ENCODE measurements at places on chromosomes 6 and 20. TPM values are rescaled to one million over a fixed set of nuclear protein-coding genes. Genes with fewer than 3 reads are reported as not detected.

GRCh38 chr20:1381753-1382591, 10.9 kb downstream of the FKBP1A start:
- peak overlapping the region; percentile 9 for H3K27ac ChIP-seq
- no peak for DNase-seq
- H3K4me3 ChIP-seq: no peak overlapping the region
- H3K36me3 ChIP-seq: peaks cover 7% of the 10 kb centered on the region

GRCh38 chr20:23050076-23050838, 785 bp upstream of the THBD start:
- peaks cover 16% of the 10 kb centered on the region for H3K4me1 ChIP-seq
- no peak for DNase-seq
- H3K36me3 ChIP-seq: no peaks in the 10 kb centered on the region
- H3K27ac ChIP-seq: peak overlapping the region; percentile 69
- no peaks in the 10 kb centered on the region for H3K27me3 ChIP-seq
- peak overlapping the region; percentile 62 for H3K4me3 ChIP-seq

DNA sequence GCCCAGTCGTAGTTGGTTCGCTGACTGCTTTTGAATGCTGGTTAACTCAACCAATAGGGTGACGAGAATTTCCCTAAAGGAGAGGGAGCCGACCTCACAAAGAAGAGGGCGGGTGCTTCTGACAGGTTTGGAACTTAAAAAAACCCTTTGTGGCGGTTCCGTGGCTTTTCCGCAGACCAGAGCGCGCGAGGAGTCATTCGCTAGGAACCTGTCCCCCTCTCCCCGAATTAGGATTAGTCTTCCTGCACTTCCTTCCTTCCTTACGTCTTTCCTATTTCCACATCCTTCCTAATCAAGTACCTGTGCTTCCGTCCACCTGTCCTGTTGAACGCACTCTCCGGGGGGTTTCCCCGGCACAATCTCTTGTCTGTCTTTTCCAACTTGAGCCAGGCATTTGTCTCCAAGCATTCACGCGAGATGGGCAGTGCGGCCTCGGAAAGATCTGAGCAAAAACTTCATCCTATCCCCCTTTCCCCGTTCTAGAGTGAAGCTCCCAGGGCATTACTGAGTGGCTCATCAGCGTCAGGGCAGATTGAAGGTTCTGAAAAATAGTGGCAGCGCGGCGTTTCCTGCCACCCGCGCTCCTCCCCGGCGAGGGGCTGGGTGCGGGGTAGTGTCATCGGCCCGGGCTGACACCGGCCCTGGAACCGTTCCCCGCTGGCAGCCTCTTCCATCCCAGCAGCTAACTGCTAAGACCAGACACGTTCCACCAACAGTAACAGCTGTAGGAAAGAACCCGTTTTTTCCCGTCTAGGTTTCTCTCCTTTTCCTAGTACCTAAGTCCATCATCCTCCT, 1.5 kb upstream of the STXBP5 start:
- H3K27me3 ChIP-seq: no peaks in the 10 kb centered on the region
- H3K4me1 ChIP-seq: peaks cover 20% of the 10 kb centered on the region
- peak overlapping the region; percentile 86 for H3K27ac ChIP-seq
- H3K36me3 ChIP-seq: no peaks in the 10 kb centered on the region
- H3K4me3 ChIP-seq: peak overlapping the region; percentile 92

- H3K4me1 ChIP-seq: no peaks in the 10 kb centered on the region
- H3K27ac ChIP-seq: no peak overlapping the region
- no peaks in the 10 kb centered on the region for H3K27me3 ChIP-seq
- no peak overlapping the region for H3K4me3 ChIP-seq
These were observed 678.1 kb downstream of the KIF16B start for GRCh38 chr20:15895126-15895525.

PAK5 gene
- total RNA-seq: not detected

DNA sequence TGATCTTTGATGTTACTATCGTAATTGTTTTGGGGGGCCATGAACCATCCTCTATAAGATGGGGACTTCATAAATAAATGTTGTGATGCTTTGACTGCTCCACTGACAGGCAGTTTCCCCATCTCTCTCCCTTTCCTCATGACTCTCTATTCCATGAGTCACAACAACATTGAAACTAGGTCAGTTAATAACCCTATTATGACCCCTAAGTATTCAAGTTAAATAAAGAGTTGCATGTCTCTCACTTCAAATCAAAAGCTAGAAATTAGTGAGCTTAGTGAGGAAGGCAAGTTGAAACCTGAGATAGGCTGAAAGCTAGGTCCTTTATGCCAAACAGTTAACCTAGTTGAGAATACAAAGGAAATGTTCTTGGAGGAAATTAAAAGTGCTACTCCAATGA, 491.0 kb downstream of the HAO1 start:
- no peak overlapping the region for H3K4me3 ChIP-seq
- DNase-seq: no peak
- no peaks in the 10 kb centered on the region for H3K27me3 ChIP-seq
- no peak overlapping the region for H3K27ac ChIP-seq
- H3K36me3 ChIP-seq: no peaks in the 10 kb centered on the region
- H3K4me1 ChIP-seq: no peaks in the 10 kb centered on the region

- no peak for DNase-seq
- no peak overlapping the region for H3K4me3 ChIP-seq
- no peak overlapping the region for H3K27ac ChIP-seq
- no peaks in the 10 kb centered on the region for H3K27me3 ChIP-seq
- H3K36me3 ChIP-seq: no peaks in the 10 kb centered on the region
These were observed 68.9 kb upstream of the NCOA3 start for GRCh38 chr20:47432834-47433210.

KHDRBS2 gene
- total RNA-seq: not detected

DNA sequence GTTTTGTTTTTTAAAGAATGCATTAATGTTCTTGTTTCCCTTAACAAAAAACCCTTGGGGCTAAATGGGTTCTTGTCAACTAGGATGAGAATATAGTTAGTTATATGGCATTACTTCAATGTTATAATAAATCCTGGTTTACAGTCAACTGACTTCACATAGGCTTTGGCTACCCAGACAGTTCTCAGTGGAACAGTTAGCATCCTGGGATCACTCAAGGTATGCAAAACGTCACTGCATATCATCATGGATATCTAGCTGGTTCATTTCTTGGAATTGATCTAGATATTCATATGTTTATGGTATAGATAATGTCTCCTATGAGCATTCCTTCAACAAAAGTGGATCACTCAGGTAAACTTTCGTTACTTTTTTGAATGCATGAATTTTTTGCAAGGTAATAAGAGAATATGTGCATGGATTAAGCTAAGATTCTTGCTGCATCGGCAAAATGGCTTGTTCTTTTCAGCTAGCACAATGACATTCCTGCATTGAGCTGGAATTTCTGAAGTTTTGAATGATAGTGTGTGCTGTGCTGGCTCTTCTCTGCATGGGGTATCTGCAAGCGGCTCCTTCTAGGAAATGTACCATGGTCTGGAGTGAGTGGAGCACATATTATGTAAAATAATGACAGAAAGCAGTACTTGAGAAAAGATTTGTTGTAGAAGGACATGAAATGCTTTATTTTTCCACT, 138.9 kb downstream of the ADGRG6 start:
- no peaks in the 10 kb centered on the region for H3K27me3 ChIP-seq
- no peaks in the 10 kb centered on the region for H3K4me1 ChIP-seq
- H3K4me3 ChIP-seq: no peak overlapping the region
- H3K36me3 ChIP-seq: peaks cover 17% of the 10 kb centered on the region
- no peak for DNase-seq

- no peaks in the 10 kb centered on the region for H3K36me3 ChIP-seq
- no peaks in the 10 kb centered on the region for H3K4me1 ChIP-seq
- no peak for DNase-seq
These were observed 299.1 kb upstream of the PRDM1 start for GRCh38 chr6:105786890-105787655.

DNA sequence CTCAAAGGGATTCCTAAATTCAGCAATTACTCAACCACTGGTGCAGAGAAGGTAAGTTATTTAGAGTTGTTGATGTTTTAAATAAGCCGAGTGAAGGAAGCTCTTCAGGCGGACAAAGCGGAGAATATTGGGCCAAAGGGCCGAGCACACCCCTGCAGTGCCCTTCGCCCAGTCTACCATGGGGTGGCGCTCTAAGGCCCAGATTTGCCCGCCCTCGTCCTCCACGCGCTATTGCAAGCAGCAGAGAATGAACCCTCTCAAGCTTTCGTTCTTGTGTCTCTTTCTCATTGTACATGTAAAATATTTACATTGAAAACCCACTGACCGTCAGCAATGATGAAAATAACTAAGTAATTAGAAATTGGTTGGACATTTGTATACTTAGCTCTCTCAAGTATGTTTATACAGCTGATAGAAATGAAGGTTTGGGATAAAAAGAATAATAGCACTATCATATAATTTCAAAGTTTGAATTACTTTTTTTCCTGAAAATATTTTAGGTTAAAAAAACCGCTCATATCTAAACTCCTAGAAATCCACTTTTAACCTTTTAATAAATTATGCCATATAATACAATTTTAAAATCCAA, 195.0 kb upstream of the CEP162 start:
- no peaks in the 10 kb centered on the region for H3K4me1 ChIP-seq
- peak; percentile 77 for DNase-seq
- no peaks in the 10 kb centered on the region for H3K27me3 ChIP-seq
- no peaks in the 10 kb centered on the region for H3K36me3 ChIP-seq
- no peak overlapping the region for H3K27ac ChIP-seq

- no peak overlapping the region for H3K4me3 ChIP-seq
- DNase-seq: no peak
- no peaks in the 10 kb centered on the region for H3K4me1 ChIP-seq
- H3K36me3 ChIP-seq: no peaks in the 10 kb centered on the region
These were observed 19.4 kb upstream of the SIRPA start for GRCh38 chr20:1875762-1876161.

CEP85L gene
- 12.0 TPM for total RNA-seq
